ENCODE measurements at places on chromosomes 1 and 21.

GRCh38 chr1:15017120-15017519 lies 136.4 kb upstream of the TMEM51 start:
- DNase-seq = no peak

GRCh38 chr1:23475641-23476040 lies 8.3 kb downstream of the ASAP3 start:
- no peak for DNase-seq

DNA sequence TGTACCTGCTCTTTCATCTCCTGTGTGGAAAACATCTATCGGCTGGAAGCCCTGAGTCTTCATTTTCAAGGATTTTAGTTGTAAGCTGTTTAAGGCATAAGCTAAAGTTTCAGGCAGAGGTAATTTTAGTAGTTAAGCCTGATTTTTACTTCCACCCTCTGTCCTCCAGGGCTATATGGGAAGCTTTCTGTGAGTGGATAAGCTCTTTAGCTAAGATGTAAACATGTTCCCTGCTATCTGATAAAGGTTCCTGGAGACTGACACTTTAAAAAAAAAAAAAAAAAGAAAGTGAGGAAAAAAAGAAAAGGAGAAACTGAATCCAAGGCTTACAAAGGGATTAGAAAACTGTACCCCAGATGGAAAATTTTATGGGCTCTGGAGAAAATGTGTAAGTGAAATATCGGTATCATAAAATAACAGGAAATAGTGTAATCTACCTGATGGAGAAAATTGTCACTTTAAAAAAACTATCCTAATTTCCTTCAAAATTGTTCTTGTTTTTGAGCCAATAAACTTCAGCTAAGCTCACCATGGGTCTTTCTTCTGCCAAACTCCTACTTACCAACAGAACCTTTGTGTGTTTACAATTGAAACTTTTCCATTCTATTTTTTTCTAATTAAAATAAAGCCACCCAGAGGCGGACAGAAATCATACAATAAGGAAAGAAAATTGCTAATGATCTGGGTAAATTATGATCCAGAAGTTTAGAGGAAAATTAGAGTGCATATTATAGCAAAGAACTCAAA lies 180.5 kb downstream of the TGFB2 start:
- DNase-seq = no peak

DNA sequence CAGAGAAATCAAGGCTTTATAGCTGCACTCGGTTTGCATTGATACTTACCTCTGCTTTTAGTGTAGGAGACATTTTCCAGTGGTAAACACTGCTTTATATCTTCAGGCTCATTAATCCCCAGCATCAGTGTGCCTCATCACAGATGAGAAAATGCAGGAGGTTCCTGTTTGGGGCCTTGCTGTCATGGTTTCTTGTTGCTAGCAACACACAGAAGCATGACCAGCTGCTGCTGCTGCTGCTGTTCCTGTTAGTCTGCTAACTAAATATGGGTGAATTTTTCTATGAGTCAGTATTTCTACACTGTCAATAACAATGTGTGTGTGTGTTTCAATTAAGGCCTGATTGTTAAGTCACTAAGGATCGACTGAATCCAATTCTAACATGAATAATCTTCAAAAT lies 85.8 kb upstream of the RGS1 start:
- no peak for DNase-seq

DNA sequence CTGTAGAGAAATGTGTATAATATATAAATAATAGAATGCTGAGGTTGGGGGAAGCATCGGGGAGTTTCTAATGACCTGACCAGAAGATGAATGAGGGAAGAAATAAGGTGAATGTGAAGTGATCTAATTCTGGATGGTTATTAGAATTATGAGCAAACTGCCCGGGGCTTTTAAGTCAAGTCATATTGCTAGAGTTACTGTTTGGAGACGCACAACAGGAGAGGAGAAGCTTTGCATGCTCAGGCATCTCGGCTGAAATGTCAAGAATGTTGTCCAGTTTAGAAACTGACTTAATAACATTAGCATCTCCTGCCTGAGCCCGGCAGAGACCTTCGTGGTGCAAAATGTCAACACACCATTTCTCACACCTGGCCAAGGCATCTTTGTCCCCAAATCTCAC lies 119.1 kb downstream of the RRAGC start:
- DNase-seq = no peak

DNA sequence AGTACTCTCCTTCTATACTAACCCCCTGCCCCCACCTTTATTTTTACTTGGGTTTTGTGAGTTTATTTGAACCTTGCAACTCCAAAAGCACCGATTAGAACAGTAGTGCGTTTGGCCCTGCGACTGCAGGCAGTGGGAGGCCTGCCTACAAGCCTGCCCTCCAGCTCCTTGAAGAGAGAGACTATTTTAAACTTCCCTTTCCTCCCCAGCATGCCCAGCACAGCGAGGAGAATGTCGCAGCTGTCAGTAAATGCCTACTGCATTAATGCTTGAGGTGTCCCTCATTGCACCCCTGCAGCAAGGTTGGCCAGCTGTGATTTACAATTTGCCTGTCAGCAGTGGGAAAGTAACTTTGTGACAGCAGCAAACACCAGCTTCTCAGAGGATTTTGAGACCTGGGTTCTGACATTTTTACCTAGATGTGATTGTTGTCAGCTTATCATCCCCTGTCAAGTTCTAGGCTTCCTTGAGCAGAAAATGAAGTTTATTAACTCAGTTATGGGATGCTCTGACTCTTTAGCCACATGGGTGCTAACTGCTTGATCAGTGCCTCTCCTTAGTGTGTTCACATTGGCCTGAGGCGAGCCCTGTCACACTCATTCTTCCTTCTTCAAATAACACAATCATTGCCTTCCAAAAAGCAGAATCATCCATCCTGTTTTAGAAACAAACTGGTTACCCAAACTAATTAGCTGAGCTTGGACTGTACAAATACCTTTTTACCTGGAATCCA lies 170.6 kb downstream of the PDE4B start:
- no peak for DNase-seq

DNA sequence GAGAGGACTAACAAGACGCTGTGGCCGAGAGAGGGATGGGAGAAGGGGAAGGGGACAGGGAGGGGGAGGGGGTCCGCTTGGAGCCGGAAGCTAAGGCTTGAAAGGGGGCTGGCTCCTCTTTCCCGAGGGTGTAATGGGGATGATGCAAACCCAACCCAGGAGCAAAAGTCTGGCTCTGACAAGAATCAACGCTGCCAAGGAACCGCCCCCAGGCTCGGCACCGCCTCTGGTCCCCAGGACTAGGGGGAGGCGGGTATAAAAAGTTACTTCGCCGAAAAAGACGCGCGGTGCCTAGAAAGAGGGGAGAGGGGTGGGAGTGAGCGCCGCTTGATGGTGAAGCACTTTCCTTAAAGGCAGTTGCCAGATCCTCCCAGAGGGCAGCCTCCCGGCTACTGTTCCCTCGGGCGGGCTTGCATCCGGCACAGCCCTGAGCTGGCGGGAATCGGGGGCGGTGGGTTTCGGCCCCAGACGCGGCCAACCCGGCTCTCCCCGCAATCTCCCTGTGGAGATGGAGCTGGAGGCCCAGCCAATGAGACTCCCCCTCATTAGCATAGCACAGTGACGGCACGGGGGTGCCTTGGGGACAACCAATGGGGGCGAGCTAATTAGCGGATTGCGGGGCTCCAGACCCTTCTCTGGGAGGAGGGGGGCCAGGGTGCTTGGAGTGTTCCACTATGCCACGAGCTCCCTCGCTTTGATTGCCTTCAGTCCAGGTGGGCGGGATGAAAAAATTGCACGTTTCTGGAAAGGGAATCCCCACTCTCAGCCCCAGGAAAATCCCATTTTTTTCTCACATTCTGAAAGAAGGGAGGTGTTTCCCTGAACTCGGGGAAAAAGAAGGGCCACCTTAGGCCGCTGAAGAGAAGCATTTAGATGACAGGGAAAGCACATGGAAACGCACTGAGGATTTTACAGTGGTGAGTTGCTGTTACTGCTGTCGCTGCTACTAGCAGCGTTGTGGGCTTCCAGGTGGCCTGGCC lies at the start of gene KCNT2:
Gene KCNT2 (minus strand): TSS at position 51 of the 980 bp plus-strand sequence. CDS start 131 bp downstream, outside the sequence.
- DNase-seq = peak; percentile 81

DNA sequence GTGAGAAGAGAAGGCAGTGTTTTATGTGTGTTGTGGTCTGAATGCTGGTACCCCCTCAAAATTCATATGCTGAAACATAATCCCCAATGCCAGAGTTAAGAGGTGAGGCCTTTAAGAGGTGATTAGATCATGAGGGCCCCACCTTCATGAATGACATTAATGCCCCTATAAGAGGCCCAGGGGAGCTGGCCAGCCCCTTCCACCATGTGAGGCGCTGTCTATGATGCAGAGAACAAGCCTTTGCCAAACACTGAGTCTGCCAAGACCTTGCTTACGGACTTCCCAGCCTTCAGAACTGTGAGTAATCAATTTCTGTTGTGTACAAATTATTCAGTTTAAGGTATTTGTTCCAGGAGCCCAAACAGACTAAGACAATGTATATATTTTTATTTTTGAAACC lies 20.2 kb downstream of the CAPZB start:
- no peak for DNase-seq

GRCh38 chr1:228211531-228212414 lies 3.9 kb downstream of the OBSCN start:
- no peak for DNase-seq

GRCh38 chr1:36157973-36158826 lies 2.2 kb downstream of the MAP7D1 start:
- DNase-seq = no peak

DNA sequence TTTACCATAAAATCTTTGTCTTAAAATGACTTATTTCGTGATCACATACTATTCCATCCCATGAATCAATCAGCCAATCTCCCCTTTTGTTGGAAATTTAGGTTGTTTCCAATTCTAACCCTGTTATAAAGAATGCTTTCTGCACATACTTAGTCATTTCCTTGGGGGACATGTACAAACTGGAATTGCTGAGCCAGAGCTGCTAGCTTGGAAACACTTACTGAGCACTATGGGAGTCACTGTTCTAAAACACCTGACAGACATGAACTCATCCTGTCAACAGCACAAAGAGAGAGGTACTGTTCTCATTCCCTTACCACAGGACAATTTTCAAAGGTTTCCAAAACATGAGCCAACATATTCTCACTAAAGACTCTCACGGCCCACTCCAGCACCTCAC lies 32.1 kb downstream of the AK2 start:
- DNase-seq = no peak

DNA sequence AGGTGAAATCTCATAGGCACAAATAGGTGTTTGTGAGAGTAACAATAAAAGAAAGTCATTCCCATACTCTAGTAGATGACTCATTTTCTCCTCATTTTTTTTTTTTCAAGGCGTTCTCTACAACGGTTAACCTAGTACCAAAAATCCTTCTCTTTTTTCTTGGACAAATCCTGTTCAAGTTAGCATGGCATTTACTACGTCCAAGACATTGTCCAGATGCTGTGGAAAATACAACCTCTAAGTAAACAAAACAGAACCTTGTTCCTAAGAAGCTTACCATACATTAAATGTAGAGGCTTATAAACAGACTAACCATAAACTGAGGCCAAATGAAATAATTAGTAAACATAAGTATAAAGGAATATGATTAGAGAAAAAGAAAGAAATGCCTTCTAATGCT lies 76.2 kb upstream of the RGS4 start:
- no peak for DNase-seq

GRCh38 chr1:155219592-155220031 lies 11.1 kb downstream of the MTX1 start:
- DNase-seq = no peak

DNA sequence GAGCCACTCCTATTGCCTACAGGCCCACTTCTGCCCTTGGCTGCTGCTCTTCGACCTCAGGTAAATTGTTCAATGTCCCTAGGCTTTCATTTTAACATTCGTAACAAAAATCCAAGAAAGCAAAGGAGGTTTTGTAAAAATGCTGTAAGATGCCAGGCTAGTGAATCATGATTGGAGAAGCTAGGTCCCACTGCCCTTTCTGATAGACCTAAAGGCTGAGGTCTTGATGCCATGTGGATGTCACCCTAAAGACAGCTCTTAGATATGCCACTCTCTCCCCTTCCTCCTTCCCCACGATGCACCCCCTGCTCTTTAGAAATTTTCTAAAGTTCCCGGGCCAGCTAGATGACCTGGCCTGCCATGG lies 9.9 kb upstream of the TMEM39B start:
- no peak for DNase-seq

GRCh38 chr1:235324296-235324695 lies 3.7 kb downstream of the ARID4B start:
- no peak for DNase-seq

GRCh38 chr1:108960719-108961118 lies 2.6 kb downstream of the CLCC1 start:
- no peak for DNase-seq

DNA sequence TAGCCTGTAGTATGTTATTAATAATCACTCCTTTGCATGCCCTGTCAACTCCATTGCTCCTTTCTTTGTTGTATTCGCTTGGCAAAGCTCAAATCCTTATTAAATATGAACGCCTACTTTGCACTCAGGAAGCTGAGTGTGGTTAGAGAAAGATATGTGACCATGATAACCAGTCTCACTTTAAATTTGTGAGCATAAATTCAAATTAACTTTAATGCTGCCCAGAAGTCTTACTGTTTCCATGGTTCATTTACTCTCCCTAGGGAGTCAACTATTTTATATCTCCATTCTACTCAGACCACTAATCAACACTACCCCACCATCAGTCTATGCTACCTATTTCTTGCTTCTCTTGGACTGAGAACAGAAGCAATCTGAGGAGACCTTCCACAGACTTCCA lies 12.1 kb upstream of the EPHX4 start:
- no peak for DNase-seq

- DNase-seq = no peak
These were observed 89.0 kb downstream of the URB2 start for GRCh38 chr1:229714964-229715603.

- DNase-seq = no peak
These were observed 100.4 kb downstream of the KCNJ6 start for GRCh38 chr21:37815893-37816292.

DNA sequence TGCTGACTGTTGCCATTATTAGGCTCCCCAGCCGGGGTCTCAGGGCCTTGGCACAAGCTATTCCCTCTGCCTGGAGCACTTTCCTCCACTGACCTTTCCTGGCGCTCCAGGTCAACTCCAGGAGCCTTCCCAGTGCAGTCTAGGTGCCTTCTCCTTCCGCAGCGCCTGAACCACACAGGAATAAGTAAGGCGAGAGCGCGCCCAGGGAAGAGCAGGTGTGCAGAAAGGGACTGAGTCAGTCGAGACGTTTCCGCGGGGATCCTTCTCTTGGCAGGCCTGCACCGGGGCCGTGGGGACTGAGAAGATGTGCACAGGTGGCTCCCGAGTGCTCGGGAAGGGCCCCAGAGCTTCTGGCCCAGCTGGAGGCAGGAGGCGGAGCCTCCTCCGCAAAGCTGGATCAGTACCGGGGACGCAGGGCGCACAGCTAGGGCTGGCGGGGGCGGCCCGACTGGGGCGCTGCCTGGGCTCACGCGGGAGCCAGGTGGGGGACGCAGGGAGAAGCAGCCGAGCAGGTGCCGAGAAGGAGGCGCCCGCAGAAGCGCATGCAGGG lies 765 bp upstream of the BMP8A start:
- DNase-seq = no peak

GRCh38 chr1:64098436-64098835 lies 105.0 kb upstream of the UBE2U start:
- DNase-seq = no peak

GRCh38 chr1:195999022-195999421 lies 609.2 kb downstream of the KCNT2 start:
- no peak for DNase-seq

All from neural crest cell (in vitro differentiated cells).